ENCODE measurements at places on chromosomes 2 and 18.

GRCh38 chr2:169071455-169071854 lies 2.1 kb downstream of the DHRS9 start:
- no peak for DNase-seq

DNA sequence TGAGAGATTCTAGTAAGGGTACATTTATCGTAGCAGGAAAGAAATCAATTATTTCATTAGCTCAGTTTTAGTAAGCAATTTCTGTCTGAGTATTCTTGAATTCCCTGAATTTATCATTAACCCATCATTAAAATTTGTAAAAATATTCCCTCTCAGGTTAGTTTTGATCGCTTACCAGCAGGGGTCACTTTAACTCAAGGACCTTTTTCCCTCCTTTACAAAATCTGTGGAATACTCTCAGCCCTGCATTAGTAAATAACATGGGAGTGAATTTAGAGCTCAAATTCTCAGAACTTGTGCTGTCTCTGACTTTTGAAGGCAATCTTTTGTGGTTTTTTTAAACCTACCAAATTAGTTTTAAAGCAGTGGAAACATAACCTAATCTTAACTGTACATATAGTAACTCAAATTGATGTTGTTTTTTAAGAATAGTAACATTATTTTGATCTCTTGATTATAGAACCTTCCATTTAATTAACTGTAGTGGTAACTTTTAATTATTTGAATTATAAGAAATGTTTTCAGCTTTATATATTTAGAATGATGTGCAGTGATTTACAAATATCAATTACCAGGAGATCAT lies 97.2 kb downstream of the AGPS start:
- DNase-seq: no peak

GRCh38 chr2:126467367-126468054 lies 188.4 kb upstream of the GYPC start:
- DNase-seq: no peak

- no peak for DNase-seq
Observed at GRCh38 chr2:211751848-211752247, 786.8 kb downstream of the ERBB4 start.

GRCh38 chr2:184729581-184729980 lies 131.3 kb downstream of the ZNF804A start:
- DNase-seq: no peak

DNA sequence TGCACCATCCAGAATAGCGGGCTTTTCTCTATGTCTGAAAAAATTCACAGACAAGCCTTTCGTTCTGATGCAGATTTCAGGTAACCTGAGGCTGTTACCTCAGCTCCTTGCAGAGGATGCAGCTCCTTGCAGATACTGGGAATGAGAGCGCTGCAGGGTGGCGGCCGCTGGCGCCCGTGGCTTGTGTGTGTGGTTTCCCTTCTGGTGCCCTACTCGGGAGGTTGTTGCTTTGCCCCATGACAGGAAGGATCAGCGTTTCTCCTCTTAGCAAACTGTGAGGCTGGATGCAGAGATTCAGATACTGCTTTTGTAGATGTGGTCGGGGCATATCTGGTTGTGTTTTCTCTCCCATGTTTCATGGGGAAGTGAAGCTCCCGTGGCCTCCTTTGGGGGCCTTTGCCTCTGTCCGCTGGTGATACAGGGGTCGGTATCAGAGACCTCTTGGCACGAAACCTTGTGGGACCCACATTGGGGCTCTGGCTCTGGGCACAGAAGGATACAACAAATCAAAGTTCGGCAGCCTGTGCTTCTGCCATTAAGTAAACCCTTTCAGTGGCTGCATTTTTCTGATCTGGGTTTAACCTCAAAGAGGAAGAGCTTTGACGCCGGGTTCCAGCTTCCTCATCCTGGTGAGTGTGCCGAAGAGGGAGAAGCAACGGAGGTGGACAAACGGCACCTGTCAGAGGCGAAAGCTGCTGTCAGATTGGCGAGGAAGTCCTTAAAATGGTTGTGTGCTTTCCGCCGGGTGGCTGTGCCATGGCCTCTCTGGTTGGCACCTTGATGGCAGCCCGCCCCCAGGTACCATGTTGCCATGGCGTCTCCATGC lies 127.8 kb downstream of the MBP start:
- no peak for DNase-seq

GRCh38 chr18:74994502-74995418 lies 214.2 kb downstream of the PTGR3 start:
- no peak for DNase-seq

DNA sequence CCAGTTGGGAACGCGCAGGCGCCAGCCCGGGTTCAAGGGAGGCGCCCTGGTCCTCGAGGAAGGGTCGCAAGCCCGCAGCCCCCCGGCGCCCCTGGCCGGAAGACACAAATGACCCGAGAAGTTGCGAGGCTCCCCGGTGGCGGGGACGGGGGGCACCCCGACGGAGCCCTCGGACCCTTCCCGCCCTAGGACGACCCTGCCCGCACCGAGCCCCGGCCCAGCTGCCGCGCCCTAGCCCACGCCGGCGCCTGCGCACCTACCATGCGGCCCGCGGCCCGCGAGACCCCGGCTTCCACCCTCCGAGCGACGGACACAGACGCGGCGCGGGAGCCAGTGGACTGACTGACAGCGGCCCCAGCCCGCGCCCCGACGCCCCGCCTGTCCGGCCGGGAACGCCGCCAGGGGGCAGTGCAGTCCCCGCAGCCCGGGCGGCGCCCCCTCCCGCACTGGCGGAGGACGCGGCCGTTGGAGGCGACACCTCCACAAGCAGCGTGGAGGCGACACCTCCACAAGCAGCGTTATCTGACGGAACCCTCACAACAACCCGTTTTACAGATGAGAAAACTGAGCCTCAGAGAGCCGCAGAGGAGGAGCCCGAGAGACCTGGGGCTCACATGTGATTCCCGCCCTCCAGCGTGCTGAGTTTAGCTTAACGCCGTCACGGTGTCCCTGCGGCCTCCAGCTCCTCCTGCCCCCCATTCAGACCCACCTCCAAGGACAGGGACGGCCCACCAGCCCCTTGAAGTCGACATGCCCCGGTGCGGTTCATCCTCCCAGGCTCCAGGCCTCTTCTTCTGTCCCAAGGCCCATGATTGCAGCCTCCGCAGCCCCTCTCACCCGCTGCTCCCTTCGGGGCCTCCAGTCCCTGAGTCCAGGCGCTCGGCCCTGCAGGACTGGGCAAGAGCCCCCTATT lies at the start of gene NMUR1:
Gene NMUR1, minus strand, starts transcription at position 347 of the 913 bp plus-strand sequence. Its CDS starts 84 bp downstream, at position 263.
- no peak for DNase-seq

DNA sequence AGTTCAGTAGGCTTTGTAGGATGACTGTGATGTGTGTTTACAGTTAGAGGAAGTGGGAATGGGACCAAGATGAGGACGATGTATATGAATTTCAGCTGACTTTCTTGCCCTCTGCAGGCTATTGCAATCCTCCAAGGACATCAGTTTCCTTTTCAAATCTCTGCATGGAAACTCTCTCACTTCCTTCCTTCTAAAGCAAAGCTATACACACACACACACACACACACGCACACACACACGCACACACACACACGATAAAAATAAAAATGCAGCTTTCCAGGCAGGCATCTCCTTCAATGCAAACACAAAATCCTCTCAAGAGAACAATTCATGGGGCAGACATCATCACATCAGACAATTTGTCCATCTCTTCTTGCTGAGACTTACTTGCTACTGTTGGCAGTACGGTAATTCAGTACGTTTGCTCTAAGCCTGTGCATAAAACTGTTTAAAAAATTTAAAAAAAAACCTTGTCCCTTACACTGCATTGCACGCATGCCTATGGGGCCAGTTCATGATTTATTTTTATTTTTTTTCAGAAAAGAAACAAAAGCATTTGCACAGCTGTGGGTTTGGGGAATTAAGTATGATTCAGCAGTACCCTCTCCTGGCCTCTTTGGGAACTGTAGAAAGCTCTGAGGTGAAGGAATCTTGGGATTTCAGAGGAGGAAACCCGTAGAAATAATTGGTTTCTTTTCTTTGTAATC lies 27.1 kb upstream of the ICOS start:
- DNase-seq: no peak

- no peak for DNase-seq
Observed at GRCh38 chr2:105337122-105338019, at the start of gene C2orf49. Gene C2orf49, plus strand, starts transcription at chr2:105337540. Its CDS starts 48 bp downstream, at chr2:105337588.

GRCh38 chr2:159939946-159940345 lies 122.5 kb downstream of the PLA2R1 start:
- DNase-seq: no peak

DNA sequence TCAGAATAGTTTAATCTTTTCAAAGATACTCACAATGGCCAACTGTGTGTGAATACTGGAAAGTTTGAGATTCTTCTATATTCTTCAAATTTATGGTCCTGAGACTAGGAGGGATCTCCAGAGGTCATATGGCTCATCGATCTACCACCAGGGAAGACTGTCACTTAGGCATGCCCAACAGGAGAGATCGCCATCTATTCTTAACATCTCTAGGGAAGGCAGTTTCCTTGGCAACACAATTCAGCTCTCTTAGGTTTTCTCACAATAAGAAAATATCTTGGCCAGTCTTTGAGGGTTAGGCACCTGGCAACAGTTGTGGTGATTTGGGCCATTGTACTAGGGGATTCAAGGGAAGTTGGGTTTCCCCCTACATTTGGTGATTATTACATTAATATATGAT lies 107.2 kb downstream of the GALNT3 start:
- DNase-seq: no peak

- DNase-seq: no peak
Observed at GRCh38 chr2:118325321-118325955, 237.2 kb downstream of the INSIG2 start.

DNA sequence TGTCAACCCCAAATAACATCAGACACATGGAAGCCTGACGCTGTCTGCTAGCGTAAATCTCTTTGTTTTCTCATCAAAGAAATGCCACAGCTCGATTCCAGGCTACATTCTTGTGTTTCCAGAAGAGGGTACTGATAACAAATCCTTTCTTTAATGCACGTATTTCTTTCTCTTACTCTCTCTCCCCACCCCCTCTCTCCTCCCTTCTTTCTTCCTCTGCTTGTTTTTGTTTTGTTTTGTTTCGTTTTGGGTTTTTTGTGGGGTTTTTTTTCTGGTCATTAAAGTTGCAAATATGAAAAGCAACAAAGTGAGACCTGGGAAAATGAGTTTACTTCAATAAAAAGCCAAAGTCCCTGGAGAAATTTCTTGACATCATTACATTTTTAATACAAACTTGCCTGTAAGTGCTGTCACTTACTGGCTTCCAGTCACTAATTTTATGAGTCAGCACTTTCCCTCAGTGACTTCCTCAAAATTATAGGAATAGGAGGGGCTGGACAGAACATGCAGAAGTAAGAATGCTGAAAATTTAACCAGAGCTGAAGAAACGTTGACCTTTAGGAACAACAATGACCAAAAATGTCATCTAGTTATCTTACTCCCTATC lies 106.7 kb upstream of the NABP1 start:
- DNase-seq: no peak

DNA sequence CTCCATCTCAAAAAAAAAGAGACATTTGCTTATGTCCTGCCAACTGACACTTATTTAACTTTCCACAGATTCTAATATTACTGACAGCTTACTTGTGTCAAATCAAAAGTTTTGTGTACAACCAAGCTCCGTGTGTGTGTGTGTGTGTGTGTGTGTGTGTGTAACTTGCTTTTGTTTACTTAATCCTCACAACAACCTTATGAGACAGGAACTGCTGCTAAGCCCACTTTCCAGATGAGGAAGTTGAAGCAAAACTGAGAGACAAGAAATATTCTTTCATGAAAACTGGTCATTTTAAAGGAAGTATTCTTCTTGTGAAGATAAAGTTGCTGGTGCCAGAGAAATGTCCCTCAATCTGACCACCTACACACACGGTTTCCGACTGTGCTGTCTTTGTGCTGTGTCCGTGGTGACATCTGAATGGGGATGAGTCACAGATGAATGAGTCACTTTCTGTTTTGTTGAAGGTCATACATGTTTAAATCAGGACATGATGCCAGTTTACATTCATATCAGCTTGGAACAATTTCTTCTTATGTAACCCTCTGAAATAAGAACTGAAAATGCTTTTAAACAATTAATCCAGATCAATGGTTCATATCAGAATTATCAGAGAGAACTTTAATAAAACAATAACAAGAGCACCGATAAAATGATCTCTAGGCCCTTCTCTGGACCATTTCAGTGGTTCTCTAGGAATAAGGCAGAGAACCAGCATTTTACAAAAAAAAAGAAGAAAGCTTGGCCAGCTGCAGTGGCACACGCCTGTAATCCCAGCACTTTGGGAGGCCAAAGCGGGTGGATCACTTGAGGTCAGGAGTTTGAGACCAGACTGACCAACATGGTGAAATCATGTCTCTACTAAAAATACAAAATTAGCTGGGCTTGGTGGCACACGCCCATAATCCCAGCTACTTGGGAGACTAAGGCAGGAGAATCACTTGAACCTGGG lies 95.5 kb downstream of the THNSL2 start:
- no peak for DNase-seq

DNA sequence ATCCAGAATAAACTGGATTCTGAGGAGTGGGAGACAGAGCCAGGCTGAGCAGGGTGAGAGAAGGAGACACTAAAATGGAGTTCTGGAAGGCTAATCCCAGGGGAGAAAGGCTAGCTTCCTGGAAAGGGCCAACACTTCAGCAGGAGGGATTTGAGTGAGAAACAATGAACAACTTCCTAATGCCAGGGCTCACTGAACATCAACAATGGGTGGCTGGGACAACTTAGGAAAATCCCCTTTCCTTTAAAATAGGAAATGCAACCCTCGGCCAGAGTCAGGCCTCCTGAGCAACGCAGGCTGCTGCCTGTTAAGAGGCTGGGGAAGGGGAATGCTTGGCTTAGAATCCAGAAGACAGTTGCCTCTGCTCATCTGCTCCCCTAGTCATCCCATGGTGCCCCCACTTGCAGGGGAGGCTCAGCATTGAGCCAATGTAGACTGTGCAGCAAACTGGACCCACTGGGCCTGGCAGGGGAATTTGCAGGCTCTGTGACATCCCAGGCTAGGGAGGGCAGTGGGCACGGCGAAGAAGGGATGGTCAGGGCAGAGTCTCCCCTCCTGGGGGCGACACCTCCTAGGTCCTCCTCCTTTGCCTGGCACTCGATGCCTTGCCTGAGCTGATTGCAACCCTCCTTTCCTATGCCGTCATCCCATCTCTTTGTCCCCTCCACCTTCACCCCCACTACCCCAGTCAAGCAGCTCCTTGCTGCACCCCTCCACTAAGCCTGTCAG lies 182.5 kb downstream of the TNS1 start:
- DNase-seq: no peak

DNA sequence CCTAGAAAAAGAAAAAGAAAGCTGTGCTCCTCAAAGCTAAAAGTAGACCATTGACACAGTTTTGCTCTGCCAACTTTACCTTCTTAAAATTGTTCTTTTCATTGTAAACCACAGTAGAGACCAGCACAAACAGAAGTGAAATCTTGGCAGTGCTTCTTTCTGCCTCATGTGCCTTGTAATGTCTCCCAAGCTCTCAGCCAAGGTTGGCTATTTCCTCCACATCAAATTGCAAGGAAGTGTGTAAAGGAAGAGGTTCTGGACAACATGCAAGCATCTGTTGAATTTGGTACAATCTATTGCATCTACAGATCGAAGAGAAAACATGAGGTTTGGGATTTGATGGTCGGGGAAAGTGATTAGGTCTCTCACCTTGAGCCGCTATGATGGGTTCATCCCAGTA lies 83.3 kb upstream of the PNPT1 start:
- DNase-seq: no peak

All from kidney epithelial cell (primary cell).